Tibial nerve (tissue), 4 donors: ENCODE measurements at places on chromosomes 5 and 9. TPM values are rescaled to one million over a fixed set of nuclear protein-coding genes. Genes with fewer than 3 reads are reported as not detected.

- no peak for DNase-seq
Measured at GRCh38 chr5:71014176-71014575, 11.0 kb downstream of the NAIP start.

TAF11L5 gene
- total RNA-seq = not detected

- no peak for DNase-seq
Measured at GRCh38 chr5:107415762-107416161, 255.0 kb downstream of the EFNA5 start.

GRCh38 chr5:307794-308579 is 13.5 kb upstream of the AHRR start:
- DNase-seq = no peak
